ENCODE measurements at places on chromosomes 6 and 20.

- DNase-seq, result no peak
Observed at GRCh38 chr6:105819745-105820144, 266.4 kb upstream of the PRDM1 start.

DNA sequence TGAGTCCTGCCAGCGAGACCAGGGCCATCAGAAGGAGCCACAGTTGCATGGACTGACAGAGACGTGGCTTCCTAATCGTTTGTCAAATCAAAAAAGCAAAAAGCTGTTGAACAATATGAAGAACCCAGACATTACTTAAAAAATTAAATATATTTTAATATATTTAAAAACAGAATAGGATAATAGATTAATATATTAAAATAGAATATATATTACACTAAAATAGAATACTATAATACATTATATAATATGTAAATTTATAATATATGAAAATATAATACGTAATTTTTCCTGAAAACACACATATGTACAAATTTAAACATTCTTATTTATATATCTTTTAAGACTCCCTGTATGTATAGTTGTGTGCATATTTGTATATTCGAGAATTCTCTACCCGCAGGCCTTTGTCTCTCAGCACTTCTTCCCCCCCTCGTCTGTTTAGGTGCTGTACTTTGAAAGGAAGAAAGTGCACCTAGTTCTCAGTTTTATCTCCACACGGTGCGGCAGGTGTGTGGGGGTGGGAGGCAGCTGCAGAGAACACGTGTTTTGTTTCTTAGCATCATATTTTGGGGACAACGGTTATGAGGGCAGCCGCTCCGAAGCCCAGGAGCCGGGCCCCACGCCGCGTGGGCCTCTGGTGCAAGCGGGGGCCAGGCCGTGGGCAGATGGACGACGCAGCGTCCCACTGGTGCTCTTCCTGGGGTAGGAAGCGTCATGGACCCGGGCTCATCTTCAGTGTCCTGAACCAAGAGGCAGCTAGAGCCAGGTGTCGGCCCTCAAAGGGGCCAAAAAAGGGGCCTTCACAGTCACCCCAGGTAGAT is 72.2 kb upstream of the MPC1 start:
- DNase-seq, result no peak

DNA sequence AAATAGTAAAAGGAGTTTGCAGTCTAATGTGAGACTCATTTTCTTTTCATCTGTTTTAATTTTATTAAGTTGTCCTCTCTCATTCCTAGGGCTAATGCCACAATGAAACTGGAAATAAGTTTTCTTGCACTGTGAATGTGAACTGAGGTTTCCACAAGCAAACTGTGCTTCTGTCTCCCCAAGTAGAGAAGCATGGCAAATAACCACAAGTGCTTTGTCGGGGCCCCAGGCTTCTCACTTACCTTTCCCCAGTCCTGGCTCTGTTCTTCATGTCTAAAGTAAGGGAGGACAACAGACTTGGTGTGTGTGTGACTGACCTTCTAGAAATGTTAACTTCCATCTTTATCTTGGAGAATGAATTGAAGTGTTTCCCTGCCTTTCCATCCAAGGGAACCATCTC is 80.8 kb downstream of the CBFA2T2 start:
- no peak for DNase-seq

DNA sequence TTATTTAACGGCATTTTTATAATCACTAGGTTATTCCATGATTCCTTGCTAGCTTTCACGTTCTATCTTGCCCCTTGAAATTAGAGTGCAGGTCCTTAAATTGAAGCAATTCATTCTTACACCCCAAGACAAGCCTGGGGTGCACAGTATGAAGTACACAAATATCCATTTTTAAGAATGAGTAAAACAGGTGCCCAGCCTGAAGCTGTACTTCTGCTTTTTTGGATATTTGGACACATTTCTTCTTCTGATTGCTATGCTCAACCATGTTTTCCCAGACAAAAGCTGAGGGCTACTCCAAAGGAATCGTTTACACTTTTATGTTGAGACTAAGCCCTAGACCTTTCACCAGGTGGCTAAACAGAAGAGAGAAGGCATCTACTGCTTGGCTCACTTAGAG is 7.9 kb upstream of the TAGAP start:
- DNase-seq, result no peak

DNA sequence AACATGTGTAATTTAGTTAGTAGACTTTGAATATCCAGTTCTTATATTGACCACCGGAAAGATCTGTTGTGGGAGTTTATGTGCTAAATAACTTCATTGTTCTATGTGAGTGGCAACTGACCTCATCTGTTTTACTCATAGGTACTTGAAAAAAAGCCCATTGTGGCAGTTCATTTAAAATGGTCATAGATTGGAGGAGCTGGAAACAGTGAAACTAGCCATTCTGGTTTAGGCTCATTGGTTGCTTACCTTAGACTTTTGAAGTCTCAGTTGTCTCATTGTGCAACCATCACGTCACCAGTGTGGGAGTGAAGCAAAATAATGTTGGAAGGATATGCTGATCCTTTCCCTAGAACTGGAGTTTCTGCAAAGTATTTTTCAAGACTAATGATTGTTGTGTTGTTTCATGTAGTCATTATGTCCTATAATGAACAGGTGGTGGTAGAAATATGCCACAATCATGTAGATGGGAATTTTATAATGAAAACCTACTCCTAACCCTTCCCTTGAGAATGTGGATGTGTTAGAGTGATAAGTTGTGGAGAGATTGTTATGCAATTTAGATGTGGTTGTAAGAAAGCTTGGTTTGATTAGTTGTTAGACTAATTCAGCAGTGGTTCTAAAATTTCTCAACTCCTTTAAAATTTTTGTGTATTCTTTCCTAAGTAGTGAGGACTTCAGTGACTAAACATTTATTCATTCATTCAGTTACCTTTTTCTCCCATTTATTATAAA is 18.3 kb downstream of the DSP start:
- DNase-seq, result no peak

- no peak for DNase-seq
Observed at GRCh38 chr6:97524811-97525210, 241.8 kb upstream of the MMS22L start.

DNA sequence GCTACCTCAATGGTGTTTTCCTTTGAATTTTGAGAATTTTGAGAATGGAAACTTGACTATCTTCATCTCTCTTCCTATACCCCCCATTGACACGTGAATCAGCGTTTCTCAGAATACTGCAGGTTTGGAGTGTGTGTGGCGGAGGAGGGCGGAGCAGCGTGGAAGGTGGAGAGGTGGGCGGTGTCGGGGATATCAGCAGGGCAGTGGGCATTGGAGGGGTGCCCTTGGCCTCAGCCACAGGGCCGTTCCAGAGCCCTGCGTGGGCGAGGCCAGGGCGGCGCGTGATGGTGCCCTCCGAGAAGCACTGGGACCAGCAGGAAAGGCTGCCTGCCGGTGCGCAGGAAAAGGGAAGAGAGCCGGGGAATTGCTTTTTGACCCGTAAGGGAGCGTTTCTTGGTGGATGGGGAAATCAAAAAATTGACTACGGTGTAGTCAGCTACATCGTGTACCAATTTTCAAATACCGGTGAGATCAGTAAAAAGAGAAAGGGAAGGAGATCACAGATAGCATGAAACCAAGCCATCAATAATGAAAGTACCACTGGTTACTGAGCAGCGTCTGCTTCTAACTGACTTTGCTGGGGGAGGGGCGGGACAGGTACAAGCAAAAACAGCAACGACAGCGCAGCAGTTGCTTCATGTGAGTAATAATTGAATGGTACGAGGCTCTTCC is 82.7 kb upstream of the DUSP22 start:
- peak; percentile 67 for DNase-seq

DNA sequence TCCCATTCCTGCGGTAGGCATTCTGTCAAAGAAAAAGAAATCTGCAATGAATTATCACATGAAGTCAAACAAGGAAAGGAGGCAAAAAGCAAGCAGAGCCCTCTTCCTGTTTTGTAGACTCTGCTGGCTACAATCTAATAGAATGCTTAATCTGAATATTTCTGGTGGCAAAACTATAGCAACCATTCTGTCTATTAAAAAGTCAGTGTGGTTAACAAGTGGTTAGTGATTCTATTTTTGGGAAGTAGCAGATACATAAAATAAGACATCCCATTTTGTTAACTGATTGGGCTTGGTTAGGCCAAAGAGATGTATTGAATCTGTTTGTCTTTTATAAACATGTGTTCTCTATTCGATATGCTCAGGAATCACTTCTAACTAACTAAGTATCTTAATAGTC is 442.3 kb downstream of the CDC5L start:
- peak; percentile 3 for DNase-seq

DNA sequence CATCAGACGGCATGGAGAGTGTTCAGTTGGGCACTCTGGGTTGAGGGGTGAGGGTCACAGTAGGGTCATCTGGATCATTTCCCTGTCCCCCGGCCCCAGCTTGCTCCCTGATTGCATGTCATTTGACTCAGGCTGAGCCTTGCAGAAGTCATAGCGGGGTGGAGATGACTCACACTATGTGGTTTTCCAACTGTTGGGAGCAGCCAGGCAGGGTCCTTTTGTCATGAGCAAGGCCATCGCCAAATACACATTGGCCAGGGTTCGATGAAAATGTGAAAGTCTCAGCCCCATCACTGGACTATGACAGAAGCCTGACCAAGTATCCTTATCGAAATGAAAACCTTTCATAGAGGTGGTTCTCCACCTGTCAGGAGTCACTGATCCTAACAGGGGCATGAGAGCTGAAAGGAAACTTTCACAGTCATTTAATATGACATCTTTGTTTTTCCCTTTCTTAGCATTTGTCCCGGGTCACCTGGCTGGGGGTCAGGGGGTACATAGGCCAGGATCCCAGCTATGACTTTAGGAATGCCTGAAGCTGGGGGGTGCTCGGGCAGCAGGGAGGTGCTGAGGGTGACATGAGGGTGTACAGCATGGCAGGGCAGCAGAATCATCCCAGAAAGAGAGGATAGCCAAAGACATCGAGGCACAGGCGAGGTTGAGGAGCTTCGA is 70.2 kb upstream of the CD93 start:
- no peak for DNase-seq

- DNase-seq, result no peak
Observed at GRCh38 chr6:87514831-87515230, 42.1 kb downstream of the SLC35A1 start.

GRCh38 chr20:53752583-53752970 is 158.9 kb upstream of the ZNF217 start:
- no peak for DNase-seq

GRCh38 chr6:139173172-139173571 is 38.3 kb downstream of the HECA start:
- DNase-seq, result peak; percentile 74

DNA sequence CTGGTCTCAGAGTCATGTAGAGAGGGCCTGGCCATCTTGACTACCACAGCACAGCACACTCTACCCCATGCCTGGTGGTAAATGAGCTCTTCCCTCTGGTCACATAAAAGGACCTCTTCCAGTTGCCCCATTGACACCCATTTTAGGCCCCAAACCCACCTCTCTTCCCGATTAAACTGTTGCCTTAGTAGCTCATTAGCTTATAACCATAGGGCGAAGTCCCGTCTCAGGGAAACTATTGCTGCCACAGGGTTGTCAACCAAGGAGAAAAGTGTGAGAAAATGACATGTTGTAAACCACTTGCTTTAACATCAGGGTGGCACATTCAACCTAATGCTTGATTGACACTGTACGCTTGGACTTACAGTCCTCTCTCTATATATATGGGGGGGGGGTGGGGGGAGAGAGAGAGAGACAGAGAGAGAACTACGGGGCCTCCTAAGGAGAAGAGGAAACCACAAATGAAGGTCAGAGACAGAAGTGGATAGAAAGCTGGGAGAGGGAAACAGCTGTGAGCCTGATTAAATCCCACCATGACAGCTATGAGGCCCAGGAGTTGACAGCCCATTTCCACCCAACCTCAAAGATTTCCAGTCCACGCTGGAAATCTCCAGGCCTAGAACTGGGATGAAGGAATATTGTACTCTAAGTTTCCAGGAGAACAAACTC is 14.9 kb upstream of the BTN1A1 start:
- no peak for DNase-seq

GRCh38 chr20:37313546-37314091 is 24.2 kb downstream of the MANBAL start:
- no peak for DNase-seq

- DNase-seq, result no peak
Observed at GRCh38 chr6:48069280-48069679, 41.7 kb downstream of the PTCHD4 start.

DNA sequence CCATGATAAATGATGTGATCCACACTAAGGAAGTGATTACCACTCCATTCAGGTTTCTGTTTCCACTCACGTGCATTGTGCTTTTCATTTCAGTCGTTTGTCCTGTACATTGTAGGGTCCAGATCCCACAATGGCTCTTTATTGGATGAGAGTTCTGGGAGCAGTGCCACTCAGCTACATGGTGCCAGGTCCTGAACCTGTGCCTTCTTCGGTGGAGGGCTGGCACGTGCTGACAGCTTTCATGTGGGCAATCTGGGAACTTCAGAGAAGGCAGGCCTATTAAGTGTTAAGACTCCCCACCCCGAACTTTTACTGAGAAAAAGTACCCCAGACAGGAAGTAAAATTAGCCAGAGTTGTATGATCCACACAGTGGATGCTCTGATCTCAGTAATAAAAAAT is 255.0 kb downstream of the ESR1 start:
- DNase-seq, result no peak

DNA sequence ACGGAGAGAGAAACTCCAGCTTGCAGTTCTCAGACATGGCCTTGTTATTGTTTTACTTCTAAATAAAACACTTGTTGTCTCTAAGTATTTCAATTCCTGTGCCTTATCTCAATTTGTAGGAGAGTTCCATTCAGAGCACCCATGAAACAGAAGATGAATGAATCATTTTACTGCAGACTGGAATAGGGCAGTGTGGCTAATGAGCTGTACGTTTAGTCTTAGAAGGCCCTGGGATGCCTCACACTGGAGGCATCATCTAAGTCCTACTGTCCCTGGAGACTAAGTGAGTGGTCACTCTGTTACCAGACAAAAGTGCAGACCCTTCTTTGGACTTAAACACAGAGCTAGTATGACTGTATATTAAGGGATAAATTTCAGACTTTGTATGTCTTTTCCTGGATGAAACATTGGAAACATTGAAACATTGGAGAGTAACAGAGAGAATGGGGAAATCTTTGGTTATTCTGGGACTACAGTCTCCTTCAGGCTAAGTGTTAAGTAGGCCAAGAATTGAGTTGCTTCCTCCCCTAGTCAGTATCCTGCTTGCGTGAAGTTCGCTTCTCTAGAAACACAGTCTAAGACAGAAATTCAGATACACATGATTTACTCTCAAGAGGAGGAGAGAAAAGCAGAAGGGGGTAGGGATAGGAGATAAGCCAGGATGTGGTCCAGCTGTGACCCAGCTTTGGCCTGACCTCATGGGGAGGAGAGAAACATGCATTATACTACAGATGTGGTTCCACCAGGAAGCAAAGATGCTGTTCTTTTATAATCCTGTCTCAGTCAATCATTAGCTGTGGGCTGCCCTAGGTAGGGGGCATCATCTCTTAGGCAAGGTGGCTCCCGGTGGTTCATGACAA is 167.4 kb upstream of the BMP2 start:
- no peak for DNase-seq

Measured in CD4-positive, alpha-beta T cell treated with Interleukin-2 at 100 ng/mL for 4 hours (primary cell).